ENCODE measurements at places on chromosomes 5 and 9.

- DNase-seq = no peak
Measured at GRCh38 chr9:32741706-32742105, 41.6 kb upstream of the TMEM215 start.

DNA sequence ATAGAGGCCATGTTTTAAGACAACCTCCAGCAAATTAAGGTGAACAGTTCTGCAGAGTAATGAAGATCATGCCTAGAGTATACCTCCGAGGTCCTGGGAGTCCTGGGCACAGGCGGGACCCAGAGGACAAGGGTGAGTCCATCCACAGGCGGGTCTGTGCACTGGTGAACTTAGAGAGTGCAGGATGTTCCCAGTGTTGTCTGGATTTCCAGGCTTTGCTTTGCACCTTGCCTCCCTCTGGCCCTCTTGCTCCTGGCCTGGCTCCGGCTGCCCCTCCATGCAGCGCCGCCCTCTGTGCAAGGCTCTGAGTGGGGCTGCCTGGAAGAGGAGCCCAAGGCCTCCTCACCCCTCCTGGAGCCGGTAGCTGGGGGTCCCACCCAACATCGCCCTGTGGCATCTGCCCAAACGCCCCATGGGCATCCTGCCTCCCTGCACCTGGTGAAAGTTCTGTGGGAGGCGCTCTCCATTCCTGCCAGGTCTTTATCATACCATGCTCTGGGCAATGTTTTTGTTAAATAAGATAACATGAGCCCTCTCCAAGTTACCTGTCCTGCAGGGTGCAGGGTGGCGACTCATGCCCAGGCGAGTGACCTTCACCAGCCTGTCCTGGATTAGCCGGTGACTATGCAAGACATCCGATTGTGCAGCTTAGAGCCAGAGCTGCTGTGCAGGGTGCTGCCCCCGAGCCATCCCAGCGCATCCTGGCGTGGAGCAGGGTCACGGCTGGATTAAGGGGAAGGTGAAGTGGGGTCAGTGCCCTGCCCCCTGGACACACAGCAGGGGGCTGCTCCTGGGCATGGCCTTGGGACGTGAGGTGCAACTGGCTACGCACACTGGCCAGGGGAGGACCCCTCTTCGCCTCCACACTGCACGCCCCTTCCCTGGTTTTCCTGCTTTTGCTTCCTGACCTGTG lies 41.3 kb upstream of the LPCAT1 start:
- no peak for DNase-seq

- no peak for DNase-seq
Measured at GRCh38 chr5:67983251-67984110, 232.1 kb upstream of the PIK3R1 start.

DNA sequence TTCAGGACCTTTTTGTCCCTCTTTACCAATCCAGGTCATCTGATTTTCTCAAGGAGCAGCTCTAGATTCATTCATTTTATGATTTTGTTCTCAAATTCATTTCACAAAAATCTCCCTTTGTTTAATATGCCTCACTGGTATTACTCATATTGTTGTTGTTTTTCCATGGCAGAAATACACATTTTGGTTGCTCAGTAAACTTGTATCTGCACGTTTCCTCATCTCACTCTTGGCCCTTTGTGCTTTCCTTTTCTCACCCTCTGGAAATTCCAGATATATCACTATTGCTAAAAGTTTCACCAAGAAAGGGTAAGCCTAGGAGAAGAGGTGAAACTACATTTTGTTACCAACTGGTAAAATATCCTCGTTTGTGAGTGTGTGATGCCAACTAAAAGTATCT lies 14.8 kb downstream of the ASPN start:
- DNase-seq = no peak

GRCh38 chr9:130989891-130990290 lies 19.1 kb upstream of the LAMC3 start:
- no peak for DNase-seq

- no peak for DNase-seq
Measured at GRCh38 chr9:114769624-114770023, 36.2 kb downstream of the TNFSF15 start.

- no peak for DNase-seq
Measured at GRCh38 chr5:174734571-174735497, 10.5 kb downstream of the MSX2 start.

GRCh38 chr5:38450627-38451026 lies 105.8 kb downstream of the LIFR start:
- no peak for DNase-seq

DNA sequence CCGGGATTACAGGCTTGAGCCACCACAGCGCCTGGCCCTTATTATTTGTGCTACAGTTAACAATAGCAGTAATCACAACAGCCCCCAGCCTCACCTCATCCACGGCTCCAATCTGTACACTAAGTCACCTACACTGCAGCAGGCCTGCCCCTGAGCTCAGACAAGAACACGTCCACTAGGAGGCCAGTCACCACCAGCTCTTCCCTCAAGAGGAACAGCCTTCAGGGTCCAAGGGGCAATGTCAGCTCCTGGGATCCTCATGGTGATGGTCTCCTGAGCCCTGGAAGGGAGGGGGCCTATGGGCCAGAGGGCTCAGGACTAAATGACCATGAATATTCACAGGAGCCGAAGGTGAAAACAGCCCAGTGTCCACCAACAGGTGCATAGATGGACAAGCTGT lies 67.7 kb downstream of the VAV2 start:
- DNase-seq = no peak

- no peak for DNase-seq
Measured at GRCh38 chr5:38423276-38424147, 132.9 kb downstream of the LIFR start.

GRCh38 chr5:28430565-28431178 lies 1392.3 kb upstream of the CDH9 start:
- no peak for DNase-seq

DNA sequence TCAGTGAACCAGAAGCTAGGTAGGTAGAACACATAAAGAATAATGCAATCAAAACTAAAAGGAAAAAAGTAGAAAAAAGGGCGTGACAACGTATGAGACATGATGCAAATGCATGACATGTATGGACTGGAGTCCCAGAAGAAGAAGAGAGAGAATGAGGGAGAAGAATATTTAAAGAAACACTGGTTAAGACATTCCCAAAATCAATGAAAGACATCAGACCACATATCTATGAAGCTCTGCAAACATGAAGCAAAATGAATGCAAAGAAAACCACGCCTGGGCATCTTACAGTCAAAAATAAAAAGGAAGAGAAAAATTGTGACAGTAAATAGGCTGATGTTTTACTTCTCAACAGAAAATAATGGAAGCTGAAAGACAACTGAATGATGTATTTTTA lies 23.8 kb upstream of the NKD2 start:
- no peak for DNase-seq

- no peak for DNase-seq
Measured at GRCh38 chr5:111453295-111453694, 59.0 kb downstream of the STARD4 start.

DNA sequence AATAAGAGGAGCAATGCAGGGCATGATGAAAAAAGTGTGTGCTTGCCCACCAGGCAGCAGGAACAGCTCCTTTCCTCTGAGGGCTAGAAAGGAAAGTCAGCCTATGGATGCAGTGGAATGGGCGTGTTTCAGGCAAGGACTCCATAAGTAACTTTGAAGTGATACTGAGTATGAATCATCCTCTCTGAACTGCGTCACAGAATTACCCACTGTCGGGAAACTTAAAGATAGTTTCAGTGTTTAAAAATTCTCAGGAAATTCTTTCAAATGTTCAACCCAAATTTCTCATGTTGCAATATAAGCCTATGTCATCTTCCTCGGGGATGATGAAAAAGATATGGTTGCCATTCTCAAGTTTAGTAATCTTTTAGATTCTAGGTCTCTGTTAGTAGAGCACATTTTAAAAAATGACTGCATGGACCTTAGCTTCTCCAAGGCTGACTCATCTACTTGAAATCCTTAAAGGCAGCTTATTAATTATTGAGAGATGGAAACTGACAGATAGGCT lies 27.7 kb downstream of the PTCD2 start:
- no peak for DNase-seq

- no peak for DNase-seq
Measured at GRCh38 chr5:43065387-43065947, 25.3 kb upstream of the ANXA2R start.

GRCh38 chr5:158658446-158659230 lies 441.1 kb downstream of the EBF1 start:
- DNase-seq = no peak

GRCh38 chr9:128414461-128414860 lies 6.2 kb upstream of the CERCAM start:
- no peak for DNase-seq

GRCh38 chr9:124813501-124814163 lies 36.7 kb downstream of the OLFML2A start:
- no peak for DNase-seq

DNA sequence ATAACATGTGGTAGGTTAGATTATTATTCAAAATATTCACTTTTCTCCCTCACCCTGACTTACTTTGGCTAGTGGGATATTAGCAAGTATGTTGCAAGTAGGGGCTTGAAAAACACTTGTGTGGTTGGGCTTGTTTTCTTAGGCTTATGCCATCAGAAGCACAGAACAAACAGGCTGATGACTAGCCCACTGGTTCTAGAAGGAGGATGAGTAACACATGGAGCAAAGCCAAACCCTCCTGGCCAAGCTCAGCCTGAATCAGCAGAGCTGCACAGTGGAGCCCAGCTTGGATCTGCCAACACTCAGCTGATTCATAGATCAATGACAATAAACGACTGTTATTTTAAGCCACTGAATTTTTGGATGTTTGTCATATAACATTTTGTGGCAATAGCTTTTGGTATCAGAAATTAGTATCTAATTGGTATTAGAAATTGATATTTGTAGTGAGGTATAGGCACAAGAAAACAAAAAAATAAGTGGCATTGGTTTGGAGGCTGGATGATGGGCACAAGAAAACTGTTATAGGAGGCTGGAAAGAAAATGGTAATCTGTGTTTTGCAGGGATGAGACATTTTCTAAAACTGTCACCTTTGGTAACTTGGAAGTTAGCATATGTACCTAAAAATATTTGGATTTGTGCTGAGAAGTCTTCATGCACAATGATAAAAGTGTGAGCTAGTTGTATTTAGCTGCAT lies 46.1 kb upstream of the ZBED3 start:
- peak; percentile 19 for DNase-seq

- DNase-seq = no peak
Measured at GRCh38 chr5:96871686-96872085, 4.6 kb upstream of the ERAP2 start.

DNA sequence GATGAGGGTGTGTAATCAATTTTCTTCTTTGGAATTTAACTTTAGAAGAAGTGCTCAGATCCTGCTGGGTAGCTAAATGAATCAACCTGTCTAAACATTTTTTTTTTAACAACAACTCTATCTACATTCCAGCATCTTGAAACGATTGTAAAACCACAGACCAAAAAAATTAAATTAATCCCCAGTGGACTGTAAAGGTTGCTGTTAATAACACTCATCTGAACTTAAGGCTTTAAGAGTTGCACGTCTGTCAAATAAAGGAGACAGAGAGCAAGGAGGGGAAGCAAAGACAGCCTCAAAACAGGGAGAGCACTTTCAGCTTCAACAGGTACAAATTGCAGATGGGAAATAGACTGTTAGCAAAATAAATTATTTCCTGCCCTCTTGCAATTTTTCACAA lies 548.5 kb downstream of the DTWD2 start:
- no peak for DNase-seq

- DNase-seq = no peak
Measured at GRCh38 chr9:79237861-79238260, 333.9 kb upstream of the TLE4 start.

- DNase-seq = no peak
Measured at GRCh38 chr5:1445689-1446601, 705 bp upstream of the SLC6A3 start.

DNA sequence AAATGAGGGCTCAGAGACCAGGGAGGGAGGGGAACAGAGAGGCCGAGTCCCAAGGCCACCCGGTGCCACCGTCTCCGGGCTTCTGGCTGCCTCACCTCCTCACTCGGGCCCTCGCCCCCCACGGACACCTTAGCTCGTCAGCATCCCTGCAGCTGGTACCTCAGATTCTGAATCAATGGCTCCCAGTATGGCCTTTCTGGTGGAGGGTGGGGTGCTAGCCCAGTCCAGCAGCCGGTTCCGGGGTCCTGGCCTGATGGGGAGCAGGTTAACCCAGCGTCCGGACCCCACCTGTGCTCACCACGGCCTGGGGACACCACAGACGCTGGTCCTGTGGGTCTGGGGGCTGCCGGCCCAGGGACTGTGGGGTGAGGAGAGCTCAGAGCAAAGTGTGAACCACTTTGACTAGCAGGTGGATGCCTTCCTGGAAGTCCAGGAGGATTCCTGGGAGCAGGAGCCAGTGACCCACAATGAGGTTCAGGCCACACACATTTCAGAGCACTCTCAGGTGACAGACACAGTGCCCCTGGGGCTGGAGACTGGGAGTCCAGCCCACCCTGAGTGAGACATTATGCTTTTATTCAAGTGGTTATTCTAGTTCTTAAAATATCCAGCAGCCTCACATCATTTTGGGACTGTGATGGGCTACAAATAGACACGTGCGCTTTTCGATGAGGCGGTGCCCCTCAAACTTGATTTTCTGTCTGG lies 53.3 kb downstream of the AHRR start:
- DNase-seq = no peak

GRCh38 chr5:94057217-94057616 lies 315.8 kb upstream of the POU5F2 start:
- no peak for DNase-seq

GRCh38 chr5:5140479-5141338 lies 579 bp downstream of the ADAMTS16 start:
- DNase-seq = no peak

GRCh38 chr5:8695902-8696845 lies 827.2 kb downstream of the MTRR start:
- no peak for DNase-seq

GRCh38 chr5:140319833-140320232 lies 16.9 kb upstream of the PFDN1 start:
- no peak for DNase-seq

GRCh38 chr5:153791339-153791738 lies 247.4 kb downstream of the FAM114A2 start:
- DNase-seq = no peak

GRCh38 chr5:50990296-50990924 lies 324.0 kb downstream of the PARP8 start:
- no peak for DNase-seq

GRCh38 chr5:32859211-32859641 lies 148.1 kb downstream of the NPR3 start:
- DNase-seq = no peak

DNA sequence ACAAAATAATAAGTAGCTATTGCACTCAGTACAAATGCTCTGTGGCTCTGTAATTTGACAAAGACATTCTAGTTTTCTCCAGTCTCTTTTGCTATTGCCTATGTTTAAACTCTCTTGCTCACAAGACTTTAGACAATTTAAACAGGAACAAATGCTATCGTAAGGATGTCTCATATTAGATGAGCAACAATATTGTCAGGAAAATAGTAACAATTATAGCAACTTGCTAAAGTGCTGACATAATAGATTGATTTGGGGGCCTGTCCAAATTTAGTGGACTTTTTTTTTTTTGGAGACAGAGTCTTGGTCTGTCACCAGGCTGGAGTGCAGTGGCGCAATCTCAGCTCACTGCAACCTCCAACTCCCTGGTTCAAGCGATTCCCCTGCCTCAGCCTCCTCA lies 11.8 kb downstream of the KIF2A start:
- DNase-seq = no peak

DNA sequence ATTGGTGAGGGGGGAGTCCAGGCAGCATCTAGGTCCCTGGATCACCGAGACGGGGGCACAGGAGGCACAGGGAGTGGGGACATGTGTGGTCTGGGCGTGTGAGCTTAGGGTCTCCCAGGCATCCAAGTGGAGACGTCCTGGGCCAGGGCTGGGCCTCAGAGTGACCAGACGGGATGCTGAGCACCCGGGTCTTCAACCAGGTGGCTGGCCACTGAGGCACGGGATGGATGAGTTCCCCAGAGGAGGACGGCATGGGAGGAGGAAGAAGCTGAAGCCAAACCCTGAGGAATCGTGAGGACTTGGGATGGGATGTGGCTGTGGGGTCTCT lies 88.0 kb downstream of the LMX1B start:
- no peak for DNase-seq

Data from frontal cortex (tissue), 4 donors.